ENCODE measurements at places on chromosomes 2 and 18.

DNA sequence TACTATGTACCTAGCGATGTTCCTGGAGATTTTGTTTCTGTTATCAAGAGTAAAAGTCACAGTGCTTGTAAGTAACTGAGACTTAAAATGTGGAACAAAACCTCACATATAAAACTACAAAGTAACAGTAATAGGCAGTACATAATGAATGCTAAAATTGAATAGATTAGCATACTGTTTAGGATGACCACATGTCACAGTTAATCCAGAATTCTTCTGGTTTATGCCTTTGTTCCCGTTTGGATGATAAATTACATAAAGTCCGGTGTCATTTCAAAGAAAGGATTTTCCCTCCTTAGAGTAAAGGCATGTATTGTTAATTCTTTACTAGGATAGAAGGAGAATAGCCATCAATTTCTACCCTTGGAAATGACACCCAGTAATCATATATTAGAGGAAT lies 56.1 kb downstream of the RBM43 start:
- no peak for DNase-seq

GRCh38 chr2:181806039-181806392 lies 85.5 kb upstream of the ITPRID2 start:
- DNase-seq = no peak

DNA sequence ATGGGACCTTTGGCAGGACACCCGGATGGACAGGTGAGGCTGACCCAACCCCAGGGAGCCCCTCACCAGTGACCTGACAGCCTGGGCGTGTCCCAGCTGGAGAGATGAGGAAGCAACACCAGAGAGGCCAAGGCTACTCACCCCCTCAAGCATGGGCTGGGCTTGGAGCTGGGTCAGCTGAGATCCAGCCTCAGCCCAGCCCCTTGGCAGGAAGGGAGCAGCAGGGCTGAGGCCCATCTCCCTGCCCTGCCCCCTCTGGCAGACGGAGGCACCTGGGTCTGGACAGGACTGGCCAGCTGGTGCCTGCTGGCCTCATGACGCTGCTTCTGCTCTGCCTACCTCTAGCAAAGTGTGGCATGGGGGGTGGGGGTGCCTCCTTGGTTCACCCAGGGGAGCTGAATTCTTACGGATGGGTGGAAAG lies 37.8 kb downstream of the HS6ST1 start:
- DNase-seq = no peak

- no peak for DNase-seq
These were observed 267.6 kb upstream of the LYPD1 start for GRCh38 chr2:132937629-132938028.

GRCh38 chr18:76399613-76400391 lies 95.2 kb downstream of the ZNF516 start:
- no peak for DNase-seq

- no peak for DNase-seq
These were observed 146.3 kb downstream of the TMX3 start for GRCh38 chr18:68568364-68569155.

GRCh38 chr2:134254824-134255223 lies 952 bp downstream of the MGAT5 start:
- no peak for DNase-seq

DNA sequence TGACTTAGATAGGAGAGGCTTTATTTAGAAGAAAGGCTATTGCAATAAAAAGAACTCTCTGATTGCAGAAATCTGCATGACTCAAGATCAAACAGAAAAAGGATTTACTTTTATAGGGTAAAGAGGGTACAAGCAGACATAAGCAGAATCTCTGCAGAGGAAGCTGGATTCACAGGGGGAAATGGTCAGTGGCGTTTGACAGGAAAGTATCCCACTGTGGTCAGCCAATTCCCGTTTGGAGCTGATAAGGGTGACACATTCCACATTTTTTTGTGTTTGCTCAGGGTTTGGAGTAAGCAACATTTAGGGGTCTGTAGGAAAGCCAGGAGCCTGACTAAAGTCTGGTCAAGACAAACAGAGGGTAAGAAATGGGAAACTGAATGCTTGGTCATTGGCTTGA lies 23.9 kb upstream of the SCYGR5 start:
- no peak for DNase-seq

DNA sequence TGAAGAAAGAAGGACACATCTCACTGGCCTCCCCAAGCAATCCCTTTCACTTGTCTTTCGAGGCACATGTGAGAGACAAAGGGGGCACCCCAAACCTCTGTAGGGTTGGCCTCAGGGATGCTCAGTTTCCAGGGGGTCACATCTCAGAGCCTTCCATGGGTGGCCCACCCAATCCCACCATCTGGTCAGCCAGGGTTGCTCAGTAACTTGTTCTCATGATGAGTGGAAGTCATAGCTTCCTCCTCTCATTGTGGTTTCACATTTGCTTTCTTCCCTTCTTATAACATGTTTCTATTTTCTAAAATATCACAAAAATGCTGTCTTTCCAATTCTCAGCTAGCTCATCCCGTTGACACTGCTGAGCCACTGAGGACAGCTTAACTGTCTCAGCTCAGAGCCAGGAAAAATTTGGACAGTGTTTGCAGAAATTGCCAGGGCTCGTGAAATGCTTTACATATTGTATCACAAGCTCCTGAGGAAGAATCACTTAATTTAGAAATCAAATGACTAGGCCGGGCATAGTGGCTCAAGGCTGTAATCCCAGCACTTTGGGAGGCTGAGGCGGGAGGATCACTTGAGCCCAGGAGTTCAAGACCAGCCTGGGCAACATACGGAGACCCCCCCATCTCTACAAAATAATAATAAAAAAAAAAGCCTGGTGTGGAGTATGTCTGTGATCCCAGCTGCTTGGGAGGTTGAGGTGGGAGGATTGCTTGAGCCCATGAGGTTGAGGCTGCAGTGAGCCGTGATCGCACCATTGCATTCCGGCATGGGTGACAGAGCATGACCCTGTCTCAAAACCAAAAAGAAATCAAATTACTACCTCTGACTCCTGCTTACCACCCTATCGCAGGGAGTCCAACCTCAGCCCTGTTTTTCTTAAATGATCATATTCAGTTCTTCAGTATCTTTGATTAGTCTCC lies 129.3 kb downstream of the PRKCE start:
- no peak for DNase-seq

GRCh38 chr2:6776125-6776524 lies 89.6 kb downstream of the CMPK2 start:
- no peak for DNase-seq

GRCh38 chr18:56298935-56299334 lies 339.5 kb downstream of the TXNL1 start:
- no peak for DNase-seq
